ENCODE measurements at places on chromosomes 12 and 14.
A peak's percentile ranks its signal among the peaks of the same experiment; 100 is the strongest.

GRCh38 chr14:68479247-68479646 is 313.6 kb downstream of the ZFP36L1 start:
- DNase-seq, result peak; percentile 62

GRCh38 chr14:86672080-86672479 is 1142.1 kb downstream of the FLRT2 start:
- DNase-seq, result no peak

- no peak for DNase-seq
Measured at GRCh38 chr12:109460538-109460937, 16.6 kb downstream of the KCTD10 start.

DNA sequence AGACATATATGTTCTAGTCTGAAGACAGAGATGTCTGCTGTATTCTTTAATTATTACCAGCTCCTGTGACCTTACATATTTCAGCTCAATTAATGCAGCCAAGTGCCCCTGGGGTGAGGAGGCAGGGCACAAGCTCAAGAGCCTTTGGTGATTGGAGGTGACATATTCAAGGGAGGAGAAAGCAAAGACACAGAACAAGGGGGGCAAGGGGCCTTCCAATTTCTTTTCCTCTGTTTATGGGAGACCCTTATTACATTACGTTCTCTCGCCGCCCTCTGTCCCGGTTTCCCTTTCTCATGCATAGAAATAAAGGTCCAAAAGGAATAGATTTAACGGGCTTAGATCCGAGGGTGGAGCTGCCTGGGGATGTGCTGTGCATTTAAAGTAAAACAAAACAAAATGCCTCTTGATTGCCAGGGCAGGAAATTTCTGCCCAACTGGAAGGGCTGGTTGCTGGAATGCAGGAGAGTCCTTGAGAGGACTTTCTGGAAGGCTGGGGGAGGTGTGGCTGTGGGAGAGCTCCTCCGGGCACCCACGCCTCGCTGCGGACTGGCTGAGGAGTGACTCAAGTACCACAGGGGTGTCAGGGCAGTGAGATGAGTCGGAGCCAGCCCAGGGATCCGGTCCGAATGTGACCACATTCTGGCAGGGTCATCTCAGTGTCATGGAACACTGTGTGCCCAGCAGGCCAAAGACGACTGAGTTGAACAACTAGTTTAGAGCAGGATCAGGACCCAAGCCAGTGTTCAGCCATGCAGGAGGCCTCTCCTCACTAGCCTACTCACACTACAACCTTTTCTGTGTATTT is 32.1 kb upstream of the GSG1 start:
- peak; percentile 94 for DNase-seq

- DNase-seq, result no peak
Measured at GRCh38 chr12:14072987-14073386, 91.6 kb upstream of the GRIN2B start.

GRCh38 chr14:23548351-23549318 is 2.9 kb downstream of the ZFHX2 start:
- DNase-seq, result peak; percentile 87

GRCh38 chr14:68705741-68706283 is 87.1 kb downstream of the ZFP36L1 start:
- DNase-seq, result no peak

GRCh38 chr12:130973109-130973508 is 19.4 kb downstream of the ADGRD1 start:
- DNase-seq, result no peak

GRCh38 chr14:34711169-34711568 is 3.2 kb downstream of the CFL2 start:
- peak; percentile 97 for DNase-seq

DNA sequence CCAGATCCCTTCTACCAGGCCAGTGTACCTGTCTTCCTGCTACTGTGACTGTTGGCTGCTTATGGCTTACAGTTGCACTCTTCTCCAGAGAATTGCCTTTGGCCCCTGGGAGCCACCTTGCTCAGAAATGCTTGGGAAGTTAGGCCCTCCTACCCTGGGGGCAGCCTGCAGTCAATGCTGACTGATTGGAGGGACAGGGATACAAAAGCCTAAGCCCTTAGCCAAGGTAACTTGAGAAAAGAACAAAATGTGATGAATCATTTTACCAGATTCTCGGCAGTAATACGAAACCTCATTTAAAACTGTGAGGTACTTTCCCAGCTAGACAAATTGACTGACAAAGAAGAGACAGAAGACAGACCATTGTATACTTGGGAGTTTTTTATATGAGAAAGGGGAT is 47.3 kb downstream of the PTCSC3 start:
- DNase-seq, result no peak

GRCh38 chr12:62714774-62715721 is 219.9 kb downstream of the PPM1H start:
- no peak for DNase-seq

- DNase-seq, result peak; percentile 14
Measured at GRCh38 chr14:63308723-63309317, 9.9 kb downstream of the GPHB5 start.

DNA sequence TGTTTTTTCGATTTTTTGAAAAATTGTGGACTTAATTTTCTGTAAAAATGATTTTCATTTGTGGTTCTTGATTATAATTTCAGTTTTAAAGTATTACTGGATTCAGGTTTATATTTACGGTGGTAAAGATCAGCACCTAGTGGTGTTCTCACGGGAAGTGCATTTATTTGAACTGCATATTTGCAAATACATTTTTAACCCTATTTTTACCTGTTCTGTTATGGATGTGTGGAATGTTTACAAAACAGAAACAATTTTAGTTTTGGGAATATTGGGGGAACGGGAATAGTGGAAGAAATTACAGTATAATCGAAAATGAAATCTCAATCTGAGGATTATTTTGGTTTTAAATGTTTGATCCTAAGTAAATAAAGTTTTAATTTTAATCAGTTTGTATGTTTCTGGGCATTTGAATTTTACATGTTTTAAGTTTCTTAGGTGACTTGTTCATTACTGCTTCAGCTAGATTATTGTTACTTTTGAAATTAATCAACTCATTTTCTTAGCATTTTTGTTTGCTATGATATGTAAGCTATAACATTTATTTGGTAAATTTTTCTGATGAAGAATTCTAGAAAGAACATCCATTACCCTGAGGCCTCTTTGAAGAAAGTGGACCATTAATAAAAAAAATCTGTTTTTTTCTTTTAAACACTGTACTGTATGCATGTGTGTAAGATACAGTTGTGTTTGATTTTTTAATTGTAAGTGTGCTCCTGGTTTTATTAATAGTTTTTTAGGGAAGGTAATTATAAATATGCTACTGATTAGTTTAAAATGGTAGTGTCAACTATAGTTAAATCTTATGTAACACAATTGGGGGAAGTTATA is 942 bp downstream of the ATF7IP start:
- DNase-seq, result no peak

DNA sequence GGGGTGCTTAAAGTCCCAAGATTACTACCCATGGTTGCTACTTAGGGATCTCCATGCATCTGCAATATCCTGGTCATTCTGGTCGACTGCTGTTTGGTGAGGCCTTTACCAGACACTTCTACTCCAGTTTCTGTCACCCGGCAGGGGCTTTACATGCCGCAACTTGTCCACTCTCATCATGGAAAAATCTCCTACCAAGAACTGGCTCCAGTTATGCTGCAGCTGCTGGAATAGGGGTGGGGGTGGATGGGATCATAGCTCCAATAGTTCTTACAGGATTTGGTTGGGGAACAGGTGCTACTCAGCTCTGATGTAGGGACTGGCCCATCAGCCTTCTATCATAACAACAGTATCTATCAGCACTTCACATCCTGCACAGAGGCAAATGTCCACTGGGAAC is 51.6 kb downstream of the SPTB start:
- no peak for DNase-seq

- DNase-seq, result no peak
Measured at GRCh38 chr14:32197919-32198318, 3.9 kb upstream of the RNU6-7 start.

DNA sequence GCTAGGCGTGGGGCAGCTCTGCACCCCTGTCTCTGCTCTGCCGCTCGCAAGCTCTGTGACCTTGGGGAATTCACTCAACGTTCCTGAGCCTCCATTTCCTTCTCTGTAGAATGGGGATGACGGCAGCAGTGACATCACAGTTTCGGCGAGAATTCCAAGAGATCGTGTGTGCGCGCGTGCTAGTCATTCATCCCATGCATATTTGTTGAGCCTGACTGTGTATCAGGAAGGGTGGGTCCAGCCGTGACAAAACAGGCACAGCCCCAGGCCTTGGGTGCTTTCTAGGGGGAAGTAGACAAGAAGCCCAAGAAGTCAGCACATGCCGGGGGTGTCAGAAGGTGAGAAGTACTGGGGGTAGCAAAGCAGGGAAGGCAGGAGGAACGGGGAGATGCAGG is 145.6 kb upstream of the NCOR2 start:
- DNase-seq, result no peak

DNA sequence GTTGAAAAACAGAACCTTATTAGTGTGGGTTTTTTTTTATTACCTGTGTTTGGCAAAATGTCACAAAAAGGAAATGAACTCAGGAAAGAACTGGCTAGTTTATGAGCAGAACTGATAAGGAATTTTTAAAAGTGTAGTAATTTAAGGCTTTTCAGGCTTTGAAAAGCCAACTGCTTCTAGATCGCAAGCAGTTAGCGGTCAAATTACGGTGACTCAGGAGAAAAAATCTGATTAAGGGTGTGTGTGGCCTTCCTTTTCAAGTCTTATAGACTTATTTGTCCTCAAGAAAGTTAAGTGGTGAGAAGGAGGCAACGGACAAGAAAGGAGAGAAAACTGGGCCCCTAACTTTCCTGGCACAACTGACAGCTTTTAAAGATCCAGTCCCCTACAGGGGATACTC is 33.4 kb downstream of the PDZRN4 start:
- DNase-seq, result no peak

- DNase-seq, result peak; percentile 12
Measured at GRCh38 chr12:4068981-4069669, 195.9 kb upstream of the PARP11 start.

DNA sequence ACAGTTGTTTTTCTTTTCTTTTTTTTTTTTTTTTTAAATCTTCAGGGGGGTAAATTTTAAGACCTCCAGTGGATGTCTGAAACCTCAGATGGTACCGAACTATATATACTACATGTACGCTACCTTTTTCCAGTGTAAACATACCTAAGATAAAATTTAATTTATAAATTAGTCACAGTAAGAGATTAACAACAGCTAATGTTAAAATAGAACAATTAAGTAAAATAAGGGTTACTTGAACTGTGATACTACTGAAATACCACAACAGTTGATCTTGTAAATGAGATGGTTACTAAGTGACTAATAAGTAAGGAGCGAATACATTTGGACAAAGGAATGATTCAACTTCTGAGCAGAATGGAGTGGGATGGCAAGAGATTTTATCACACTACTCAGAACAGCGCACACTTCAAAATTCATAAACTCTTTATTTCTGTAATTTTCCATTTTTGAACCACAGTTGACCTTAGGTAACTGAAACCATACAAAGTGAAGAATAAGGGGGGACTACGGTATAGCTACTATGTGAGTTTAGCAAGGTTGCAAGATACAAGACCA is 80.5 kb upstream of the PCED1B start:
- peak; percentile 86 for DNase-seq

GRCh38 chr12:3320881-3321509 is 170.0 kb upstream of the PRMT8 start:
- DNase-seq, result no peak

- DNase-seq, result no peak
Measured at GRCh38 chr12:6394398-6394797, 10.4 kb downstream of the LTBR start.

- peak; percentile 69 for DNase-seq
Measured at GRCh38 chr14:32259368-32260013, 56.4 kb upstream of the RNU6-8 start.

- DNase-seq, result no peak
Measured at GRCh38 chr14:30980980-30981379, 44.5 kb upstream of the AP4S1 start.

DNA sequence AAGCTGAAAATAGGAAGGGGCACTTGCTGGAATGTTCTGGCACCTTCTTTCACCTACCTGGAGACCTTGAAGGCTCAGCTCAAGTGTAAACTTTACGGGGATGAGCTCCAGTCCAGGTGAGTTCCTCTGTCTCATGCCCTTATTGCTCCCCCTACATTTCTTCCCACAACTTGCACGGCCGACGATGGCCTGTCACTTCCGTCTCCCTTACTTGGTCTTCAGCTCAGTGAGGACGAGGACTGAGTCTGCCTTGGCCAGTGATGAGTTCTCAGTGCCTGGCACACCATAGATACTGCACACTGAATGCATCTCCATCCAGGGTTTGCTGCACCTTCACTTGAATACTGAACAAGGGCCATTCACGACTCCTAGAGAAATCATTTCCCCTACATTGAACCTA is 21.4 kb downstream of the ADGRD1 start:
- no peak for DNase-seq

GRCh38 chr12:110280392-110280778 is 662 bp upstream of the ATP2A2 start:
- DNase-seq, result peak; percentile 72

Measured in EH (cell line).